ENCODE measurements at places on chromosomes 12 and 14. TPM values are rescaled to one million over a fixed set of nuclear protein-coding genes. Genes with fewer than 3 reads are reported as not detected.

Gene ADAM21
- not detected for total RNA-seq

- H3K36me3 ChIP-seq: no peaks in the 10 kb centered on the region
- no peak overlapping the region for H3K4me3 ChIP-seq
- DNase-seq: no peak
- no peaks in the 10 kb centered on the region for H3K4me1 ChIP-seq
These were observed 721 bp upstream of the CTSG start for GRCh38 chr14:24576771-24577170.

- no peak for DNase-seq
- no peaks in the 10 kb centered on the region for H3K36me3 ChIP-seq
- no peak overlapping the region for H3K4me3 ChIP-seq
- peaks cover 3% of the 10 kb centered on the region for H3K4me1 ChIP-seq
These were observed 24.6 kb upstream of the MGP start for GRCh38 chr12:14910090-14910915.

GRCh38 chr12:128928361-128928760 lies 75.1 kb downstream of the GLT1D1 start:
- no peak for DNase-seq
- no peaks in the 10 kb centered on the region for H3K36me3 ChIP-seq
- H3K4me1 ChIP-seq: no peaks in the 10 kb centered on the region
- H3K27ac ChIP-seq: no peak overlapping the region
- H3K27me3 ChIP-seq: no peaks in the 10 kb centered on the region
- no peak overlapping the region for H3K4me3 ChIP-seq

- no peaks in the 10 kb centered on the region for H3K4me1 ChIP-seq
- H3K27ac ChIP-seq: no peak overlapping the region
- no peaks in the 10 kb centered on the region for H3K27me3 ChIP-seq
- H3K4me3 ChIP-seq: no peak overlapping the region
These were observed 65.1 kb downstream of the MVK start for GRCh38 chr12:109638735-109639134.

GRCh38 chr12:49059299-49060171 lies 1.1 kb downstream of the KMT2D start:
- peaks cover 6% of the 10 kb centered on the region for H3K36me3 ChIP-seq
- DNase-seq: peak; percentile 48
- H3K4me3 ChIP-seq: peak overlapping the region; percentile 91
- H3K27me3 ChIP-seq: no peaks in the 10 kb centered on the region
- H3K27ac ChIP-seq: peak overlapping the region; percentile 86

GRCh38 chr14:71113376-71113775 lies 206.1 kb downstream of the PCNX1 start:
- no peak overlapping the region for H3K4me3 ChIP-seq
- no peak for DNase-seq
- H3K4me1 ChIP-seq: peaks cover 47% of the 10 kb centered on the region
- H3K36me3 ChIP-seq: 0 out of 2 replicates have a peak, but pooled peaks cover 1% of the 10 kb centered on the region
- H3K27ac ChIP-seq: no peak overlapping the region
- H3K27me3 ChIP-seq: no peaks in the 10 kb centered on the region

GRCh38 chr14:32404784-32405573 lies 75.9 kb downstream of the AKAP6 start:
- H3K4me3 ChIP-seq: no peak overlapping the region
- H3K36me3 ChIP-seq: no peaks in the 10 kb centered on the region
- H3K4me1 ChIP-seq: no peaks in the 10 kb centered on the region
- no peak for DNase-seq

Gene MEG3
- not detected for total RNA-seq

GRCh38 chr12:52601671-52602070 lies 408 bp upstream of the KRT72 start:
- no peak overlapping the region for H3K4me3 ChIP-seq
- no peaks in the 10 kb centered on the region for H3K27me3 ChIP-seq
- no peak for DNase-seq

DNA sequence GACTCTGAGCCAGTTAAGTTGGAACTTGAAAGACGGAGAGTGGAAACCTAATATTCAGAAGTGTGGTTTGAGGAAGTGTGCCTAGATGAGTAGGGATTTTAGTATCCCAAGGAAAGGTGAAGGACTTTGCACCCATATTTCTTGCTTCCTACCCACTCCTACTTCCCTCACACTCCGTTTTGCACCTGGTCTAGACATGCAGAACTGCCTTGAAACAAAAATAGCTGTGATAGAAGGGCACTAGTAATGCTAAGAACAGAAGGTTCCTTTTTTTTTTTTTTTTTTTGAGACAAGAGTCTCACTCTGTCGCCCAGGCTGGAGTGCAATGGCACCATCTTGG lies 732 bp upstream of the ARF3 start:
- H3K27ac ChIP-seq: peak overlapping the region; percentile 87
- no peaks in the 10 kb centered on the region for H3K36me3 ChIP-seq
- no peaks in the 10 kb centered on the region for H3K27me3 ChIP-seq
- DNase-seq: no peak
- H3K4me1 ChIP-seq: peaks cover 8% of the 10 kb centered on the region
- H3K4me3 ChIP-seq: peak overlapping the region; percentile 79

Gene LRP6
- 78.4 TPM for total RNA-seq
